Epithelial cell of proximal tubule (primary cell): ENCODE measurements at places on chromosomes 1 and 21.
A peak's percentile ranks its signal among the peaks of the same experiment; 100 is the strongest.

- no peak for DNase-seq
Measured at GRCh38 chr21:37424396-37424795, 57.8 kb downstream of the DYRK1A start.

GRCh38 chr1:1005774-1006304 lies 5.9 kb upstream of the HES4 start:
- no peak for DNase-seq

GRCh38 chr1:4462831-4463484 lies 191.5 kb upstream of the AJAP1 start:
- DNase-seq: no peak

DNA sequence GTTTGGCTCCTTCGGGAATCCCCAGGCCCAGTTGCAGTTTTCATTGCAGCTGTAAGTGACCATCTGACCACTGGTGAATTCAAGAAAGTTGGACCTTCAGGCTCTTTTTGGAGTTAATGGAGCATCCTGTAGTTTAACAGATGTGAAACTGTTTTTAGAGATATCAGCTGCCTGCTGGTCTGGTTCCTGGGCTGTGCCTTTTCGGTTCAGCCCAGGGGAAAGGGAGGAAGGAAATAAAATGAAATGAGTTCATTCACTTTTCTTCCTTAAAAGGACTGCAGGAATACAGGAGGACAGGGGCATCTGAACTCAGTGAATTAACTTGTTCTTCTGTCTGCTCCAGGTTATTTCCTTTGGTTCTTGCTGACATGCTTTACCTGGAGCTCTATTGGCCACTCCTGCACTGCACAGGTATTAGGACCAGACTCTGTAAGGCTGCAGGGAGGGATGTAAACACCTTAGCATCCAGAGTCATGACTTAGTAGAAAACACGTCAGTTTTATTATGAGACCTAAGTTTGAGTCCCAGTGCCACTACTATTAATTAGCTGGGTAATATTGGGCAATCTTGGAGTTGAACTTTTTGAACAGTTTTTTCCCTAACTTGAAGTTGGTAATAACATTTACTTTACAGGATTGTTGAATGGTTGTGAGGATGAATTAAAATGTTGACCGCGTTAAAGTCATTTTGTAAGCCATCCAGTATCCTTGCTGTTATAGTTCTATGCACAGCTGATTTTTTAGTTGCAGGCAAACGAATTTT lies 83.6 kb downstream of the LRRC8D start:
- DNase-seq: no peak

GRCh38 chr1:94325377-94326302 lies 88.3 kb upstream of the ARHGAP29 start:
- peak; percentile 94 for DNase-seq

DNA sequence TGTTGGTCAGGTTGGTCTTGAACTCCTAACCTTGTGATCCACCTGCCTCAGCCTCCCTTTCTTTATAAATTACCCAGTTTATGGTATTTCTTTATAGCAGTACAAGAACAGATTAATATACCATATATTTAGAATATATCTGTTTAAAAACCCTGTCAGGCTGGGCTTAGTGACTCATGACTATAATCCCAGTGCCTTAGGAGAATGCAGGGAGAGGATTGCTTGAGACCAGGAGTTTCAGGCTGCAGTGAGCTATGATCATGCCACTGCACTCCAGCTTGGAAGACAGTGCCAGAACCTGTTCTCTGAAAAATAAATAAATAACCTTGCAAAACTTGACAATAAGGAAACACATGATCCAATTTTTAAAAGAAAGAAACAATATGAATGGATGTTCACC lies 43.9 kb downstream of the ZNF684 start:
- no peak for DNase-seq

DNA sequence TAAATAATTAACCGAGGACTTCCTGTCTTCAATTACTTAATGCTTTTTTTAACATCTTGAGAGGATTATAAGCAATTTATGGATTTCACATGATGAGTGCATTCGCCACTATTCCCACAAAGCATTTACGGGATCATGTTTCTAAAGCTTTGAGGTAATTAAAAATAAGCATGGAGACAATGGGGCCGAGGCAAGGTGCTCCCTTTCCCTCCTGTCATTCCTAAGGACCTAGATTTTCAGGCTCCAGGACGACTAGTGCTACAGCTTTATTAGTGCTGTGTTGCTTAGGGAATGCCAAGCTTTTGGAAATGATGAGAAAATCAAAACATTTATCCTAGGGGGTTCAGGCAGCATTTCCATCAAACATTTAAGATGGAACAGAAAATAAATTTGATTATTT lies 209.2 kb downstream of the KCTD3 start:
- DNase-seq: no peak

GRCh38 chr1:90488451-90488850 lies 228.7 kb downstream of the BARHL2 start:
- DNase-seq: no peak

GRCh38 chr1:160251687-160252526 lies 10.4 kb downstream of the DCAF8 start:
- no peak for DNase-seq

GRCh38 chr1:224219612-224220059 lies 36.6 kb downstream of the DEGS1 start:
- DNase-seq: peak; percentile 90

DNA sequence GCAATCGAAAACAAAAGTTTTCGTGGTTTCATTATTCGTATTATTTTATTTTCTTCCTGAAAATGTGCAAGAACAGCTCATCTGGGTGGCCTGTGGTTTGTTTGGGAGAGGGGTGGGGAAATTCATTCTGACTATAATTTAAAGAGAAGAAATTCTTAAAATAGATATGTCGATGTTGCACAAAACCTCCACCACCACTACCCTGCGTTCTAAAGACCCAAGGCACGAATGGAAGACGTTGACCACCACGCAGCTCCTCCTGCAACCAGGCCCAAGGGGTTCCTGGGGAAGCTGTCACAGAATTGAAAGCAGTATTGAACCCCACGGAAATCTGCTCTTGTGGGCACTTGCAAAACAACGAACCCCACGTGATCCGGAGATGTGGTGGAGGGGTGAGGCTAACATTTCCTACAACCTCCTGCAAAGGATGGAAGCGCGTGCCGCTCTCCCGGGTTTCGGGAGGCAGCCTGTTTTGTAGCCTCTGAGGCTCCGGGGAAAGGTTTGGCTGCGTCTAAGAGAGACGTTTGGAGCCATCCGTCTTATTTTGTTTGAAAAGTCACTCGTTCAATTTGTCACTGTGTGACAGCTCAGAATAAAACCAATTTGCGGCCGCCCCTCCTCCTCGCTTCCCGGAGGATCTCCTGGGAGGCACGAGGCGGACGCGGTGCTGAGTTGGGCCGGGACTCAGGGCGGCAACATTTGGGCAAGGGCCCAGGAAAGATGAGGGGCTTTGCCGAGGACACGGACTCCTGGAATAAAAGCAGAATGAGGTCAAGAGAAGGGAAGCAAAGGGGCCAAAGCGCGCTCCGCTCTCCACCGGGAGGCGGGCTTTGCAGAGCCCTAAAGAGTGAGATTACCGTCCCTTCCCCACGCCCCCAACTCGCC lies 810 bp upstream of the HLX start:
- DNase-seq: no peak

GRCh38 chr1:99481391-99481996 lies 164.4 kb upstream of the PALMD start:
- no peak for DNase-seq

- DNase-seq: no peak
Measured at GRCh38 chr1:115811140-115811828, 29.6 kb downstream of the NHLH2 start.

- DNase-seq: no peak
Measured at GRCh38 chr21:14453339-14454015, 70.5 kb upstream of the HSPA13 start.

DNA sequence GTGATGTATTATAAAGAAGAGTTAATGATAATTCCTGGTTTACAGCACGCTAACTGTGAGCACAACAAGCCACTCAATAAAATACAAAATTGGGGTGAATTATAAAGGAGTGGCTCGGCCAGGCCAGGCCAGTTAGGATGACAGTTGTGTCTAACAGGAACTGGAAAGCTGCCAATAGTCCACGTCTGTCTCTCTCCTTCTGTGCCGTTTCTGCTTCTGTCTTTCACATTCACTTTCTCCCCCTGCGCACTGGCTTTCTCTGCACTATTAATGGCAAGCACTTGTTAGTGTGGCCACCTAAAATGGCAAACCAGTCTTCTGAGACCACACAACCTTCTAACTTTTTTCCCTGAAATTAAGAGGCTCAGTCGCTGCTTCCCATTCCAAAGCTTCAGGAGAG lies 394.3 kb downstream of the NTNG1 start:
- DNase-seq: no peak

- DNase-seq: no peak
Measured at GRCh38 chr1:103002005-103002404, 106.3 kb downstream of the COL11A1 start.

DNA sequence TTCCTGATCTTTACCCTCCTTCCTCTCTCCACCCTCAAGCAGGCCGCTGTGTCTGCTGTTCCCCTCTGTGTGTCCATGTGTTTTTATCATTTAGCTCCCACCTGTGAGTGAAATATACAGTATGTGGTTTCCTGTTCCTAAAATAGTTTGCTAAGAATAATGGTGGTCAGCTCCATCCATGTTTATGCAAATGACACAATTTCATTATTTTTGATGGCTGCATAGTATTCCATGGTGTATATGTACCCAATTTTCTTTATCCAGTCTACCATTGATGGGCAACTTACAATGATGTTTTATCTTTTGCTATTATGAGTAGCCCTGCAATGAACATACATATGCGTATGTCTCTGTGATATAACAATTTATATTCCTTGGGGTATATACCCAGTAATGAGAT lies 133.4 kb upstream of the RGS18 start:
- no peak for DNase-seq

DNA sequence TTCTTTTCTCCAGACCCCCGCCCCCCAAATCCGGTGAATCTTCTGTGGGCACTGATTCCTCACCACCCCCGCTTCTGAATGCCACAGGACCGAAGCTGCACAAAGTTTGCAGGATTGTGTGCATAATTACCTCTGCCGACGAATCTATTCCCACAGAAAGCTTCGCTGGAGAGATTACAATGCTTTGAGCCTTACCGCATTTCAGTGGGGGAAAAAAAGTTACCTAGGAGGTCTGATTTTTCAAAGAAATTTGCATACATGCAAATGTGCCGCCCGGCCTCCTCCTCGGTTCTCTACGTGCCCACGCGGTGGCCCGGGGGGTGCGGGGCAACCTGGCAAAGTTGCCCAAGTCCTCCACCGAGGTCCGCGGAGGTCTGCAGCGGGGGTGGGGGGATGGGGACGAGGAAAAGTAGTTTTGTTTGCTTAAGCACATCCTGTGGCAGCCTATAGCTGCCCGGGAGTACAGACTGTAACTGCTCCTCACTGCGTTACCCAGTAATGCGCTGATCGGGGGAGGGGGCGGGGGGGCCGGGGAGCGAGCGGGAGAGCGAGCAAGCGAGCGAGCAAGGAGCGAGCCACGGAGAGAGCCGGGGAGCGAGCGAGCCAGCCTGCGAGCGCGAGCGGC lies 563 bp upstream of the NFIA start:
- DNase-seq: no peak

DNA sequence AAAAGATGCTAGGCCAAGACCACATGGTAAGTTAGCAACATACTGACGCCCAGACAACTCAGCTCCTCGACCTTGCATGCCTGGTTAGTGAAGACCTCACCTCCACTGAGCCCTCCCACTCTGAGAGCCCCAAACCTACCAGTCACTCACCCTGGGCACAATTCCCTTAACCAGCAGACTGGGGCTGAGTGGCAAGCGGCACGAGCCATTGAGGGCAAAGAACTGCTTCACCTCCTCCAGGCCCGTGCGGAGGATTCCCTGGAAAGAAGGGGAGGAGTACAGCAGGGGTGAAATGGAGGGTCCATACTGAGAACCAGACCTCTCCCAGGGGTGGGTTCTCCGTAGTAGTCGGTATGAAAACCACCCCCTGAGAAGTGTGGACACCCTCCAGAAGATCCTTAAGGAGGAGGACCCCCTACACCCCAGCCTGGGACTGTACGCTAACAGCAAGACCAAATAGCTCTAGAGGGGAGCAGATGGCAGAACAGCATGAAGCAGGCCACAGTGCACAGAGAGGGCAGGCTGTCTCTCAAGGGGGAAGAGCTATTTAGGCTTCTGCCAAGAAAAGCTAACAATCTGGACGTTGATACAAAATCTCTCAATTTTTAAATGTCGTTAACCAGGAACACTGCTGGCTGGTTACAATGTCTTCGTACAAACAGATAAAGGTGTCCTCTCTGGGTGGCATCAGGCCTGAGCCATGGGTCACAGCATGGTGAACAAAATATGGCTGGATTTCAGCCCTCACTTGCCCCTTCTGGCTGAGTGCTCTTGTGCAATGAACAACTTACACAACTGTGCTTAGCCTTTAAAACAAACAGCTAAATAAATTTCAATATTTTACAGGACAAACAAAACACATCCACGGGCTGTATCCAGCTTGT lies 31.0 kb upstream of the PPP1R15B start:
- no peak for DNase-seq

DNA sequence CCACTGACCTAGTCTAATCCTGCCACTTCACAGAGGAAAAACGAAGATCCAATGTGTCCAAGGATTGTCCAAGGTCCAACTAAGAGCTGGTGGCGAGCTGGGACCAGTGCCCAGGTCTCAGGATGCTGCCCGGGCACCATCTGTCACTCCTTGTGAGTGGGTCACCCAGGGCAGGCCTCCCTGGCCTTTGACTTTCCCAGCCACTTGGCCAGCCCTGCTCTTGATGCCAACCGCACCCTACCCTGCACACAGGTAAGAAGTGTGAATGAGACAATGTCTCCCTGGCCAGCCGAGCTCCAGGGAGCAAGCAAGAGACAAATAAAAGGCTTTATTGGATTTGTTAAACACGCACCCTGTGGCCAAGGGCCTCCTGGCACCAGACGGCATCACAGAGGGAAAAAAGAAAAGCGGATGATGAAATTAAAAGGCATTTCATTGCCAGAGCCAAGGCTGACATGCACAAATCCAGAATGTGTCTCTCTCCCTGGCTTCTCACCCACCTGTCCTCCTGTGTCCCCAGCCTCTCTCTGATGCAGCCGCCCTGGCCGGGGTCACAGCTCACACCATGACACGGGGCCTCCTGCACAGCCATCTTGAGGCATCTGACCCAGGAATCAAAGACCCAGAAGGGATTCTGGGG lies 72.8 kb downstream of the CAMK2N1 start:
- no peak for DNase-seq

DNA sequence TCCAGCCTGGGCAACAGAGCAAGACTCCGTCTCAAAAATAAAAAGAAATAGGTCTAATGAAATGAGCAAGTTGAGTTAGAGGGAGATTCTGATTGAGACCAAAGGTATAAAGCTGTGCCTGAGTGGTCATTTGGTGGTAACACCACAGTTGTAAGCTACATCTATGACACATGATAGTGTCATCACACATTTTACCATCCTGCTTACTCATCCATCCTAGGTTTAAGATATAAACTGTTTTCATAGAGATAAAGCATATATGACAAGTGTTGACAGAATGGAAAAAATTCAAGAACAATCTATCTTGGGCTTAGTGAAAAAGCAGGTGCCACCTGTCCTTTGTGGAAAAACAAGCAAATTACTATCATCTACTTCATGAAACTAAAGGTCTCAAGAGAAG lies 7.1 kb upstream of the CFAP141 start:
- no peak for DNase-seq

GRCh38 chr1:94070865-94071264 lies 50.1 kb downstream of the ABCA4 start:
- DNase-seq: no peak
